Neural progenitor cell (in vitro differentiated cells): ENCODE measurements at places on chromosomes 16 and 17. TPM values are rescaled to one million over a fixed set of nuclear protein-coding genes. Genes with fewer than 3 reads are reported as not detected.

- peak; percentile 88 for DNase-seq
- H3K4me3 ChIP-seq = no peak overlapping the region
- H3K27ac ChIP-seq = no peak overlapping the region
- no peaks in the 10 kb centered on the region for H3K27me3 ChIP-seq
- H3K36me3 ChIP-seq = no peaks in the 10 kb centered on the region
- H3K4me1 ChIP-seq = peaks cover 25% of the 10 kb centered on the region
These were observed 7.6 kb downstream of the TBKBP1 start for GRCh38 chr17:47701608-47702007.

DNA sequence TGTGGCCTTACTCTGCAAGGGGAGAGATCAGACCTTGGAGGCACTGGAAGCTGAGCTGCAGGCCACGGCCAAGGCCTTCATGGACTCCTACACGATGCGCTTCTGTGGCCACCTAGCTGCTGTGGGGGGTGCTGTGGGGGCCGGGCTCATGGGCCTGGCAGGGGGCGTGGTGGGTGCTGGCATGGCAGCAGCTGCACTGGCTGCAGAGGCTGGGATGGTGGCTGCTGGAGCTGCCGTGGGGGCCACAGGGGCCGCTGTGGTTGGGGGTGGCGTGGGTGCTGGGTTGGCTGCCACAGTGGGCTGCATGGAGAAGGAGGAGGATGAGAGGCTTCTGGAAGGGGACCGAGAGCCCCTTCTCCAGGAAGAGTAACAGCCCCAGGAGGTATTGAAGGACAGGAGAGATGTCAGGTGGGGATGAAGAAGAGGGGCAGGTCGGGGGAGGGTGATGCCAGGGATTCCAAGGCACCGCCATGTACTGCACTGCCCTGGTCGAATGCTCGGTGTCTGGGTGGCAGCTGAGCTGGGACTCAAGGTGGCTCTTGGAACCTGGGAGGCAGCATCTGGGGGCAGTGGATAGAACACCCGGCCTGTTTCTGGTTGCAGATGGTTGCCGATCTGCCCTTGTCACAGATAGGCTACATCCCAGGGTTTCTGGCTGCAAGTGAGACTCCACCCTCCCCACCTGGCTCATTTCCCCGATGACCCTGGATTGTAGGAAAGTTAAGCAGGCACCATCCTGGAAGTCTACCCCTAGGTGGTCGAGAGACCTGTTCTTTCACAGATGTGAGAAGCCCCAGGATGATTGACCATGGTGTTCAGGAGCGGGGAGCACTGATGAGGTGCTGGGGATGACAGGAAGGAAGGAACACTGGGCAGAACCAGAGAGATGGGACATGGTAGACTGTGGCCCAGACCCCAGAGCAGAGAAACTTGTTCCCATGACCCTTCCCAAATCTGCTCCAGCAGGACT lies 5.1 kb downstream of the RNF112 start:
- H3K27ac ChIP-seq = no peak overlapping the region
- H3K27me3 ChIP-seq = no peaks in the 10 kb centered on the region
- DNase-seq = no peak
- peaks cover 6% of the 10 kb centered on the region for H3K4me1 ChIP-seq

DNA sequence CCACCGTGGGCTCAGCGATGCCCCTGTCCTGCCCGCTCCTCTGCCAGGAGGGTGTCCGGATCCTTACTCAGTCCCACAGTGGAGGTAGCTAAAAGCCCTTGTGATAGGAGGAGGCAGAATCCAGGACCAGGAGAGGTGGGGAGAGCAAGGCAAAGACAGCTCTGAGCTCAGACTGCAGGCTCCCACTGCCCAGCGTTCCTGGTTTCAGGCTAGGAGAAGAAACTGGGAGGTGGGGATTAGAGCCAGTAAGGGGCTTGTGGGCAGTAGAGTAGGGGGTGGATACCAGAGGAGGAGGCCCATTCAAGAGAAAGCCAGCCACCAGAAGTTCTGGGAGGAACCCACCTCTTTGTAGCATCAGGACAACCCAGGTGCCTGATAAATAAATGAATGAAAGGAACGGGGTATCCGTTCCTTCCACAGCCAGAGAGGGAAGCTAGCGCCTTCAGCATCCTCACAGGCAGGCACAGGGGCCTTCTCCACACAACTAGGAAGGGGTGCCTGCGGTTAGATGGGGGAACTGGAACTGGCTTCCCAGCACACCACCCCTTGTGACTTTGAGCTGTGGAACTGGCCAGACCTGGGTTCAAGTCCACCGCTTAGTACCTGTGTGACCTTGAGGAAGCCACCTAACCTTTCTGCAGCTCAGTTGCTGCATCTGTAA lies 2.3 kb downstream of the IL21R start:
- no peak for DNase-seq
- H3K27ac ChIP-seq = no peak overlapping the region
- H3K4me3 ChIP-seq = no peak overlapping the region

DNA sequence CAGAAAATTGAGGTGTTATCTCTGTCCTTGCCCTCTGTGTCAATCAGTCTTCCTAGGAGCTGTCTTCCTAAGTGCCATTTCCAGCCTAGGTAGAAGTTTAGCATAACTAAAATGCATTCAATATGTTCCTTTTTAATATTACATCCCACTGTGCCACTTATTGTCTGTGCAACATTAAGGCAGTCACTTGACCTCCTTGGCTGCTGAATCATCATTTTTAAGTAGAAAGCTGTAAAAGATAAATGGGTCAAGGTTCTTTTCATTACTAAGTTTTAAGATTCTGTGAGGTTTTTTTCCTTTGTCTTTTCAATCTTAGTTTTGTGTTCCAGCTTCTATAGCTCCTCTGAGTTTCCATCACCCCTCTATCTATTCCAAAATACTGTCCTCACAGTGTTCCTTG lies 371.9 kb upstream of the SOX9 start:
- no peak overlapping the region for H3K4me3 ChIP-seq
- H3K4me1 ChIP-seq = no peaks in the 10 kb centered on the region
- H3K27me3 ChIP-seq = no peaks in the 10 kb centered on the region
- no peak overlapping the region for H3K27ac ChIP-seq
- H3K36me3 ChIP-seq = no peaks in the 10 kb centered on the region
- no peak for DNase-seq

DNA sequence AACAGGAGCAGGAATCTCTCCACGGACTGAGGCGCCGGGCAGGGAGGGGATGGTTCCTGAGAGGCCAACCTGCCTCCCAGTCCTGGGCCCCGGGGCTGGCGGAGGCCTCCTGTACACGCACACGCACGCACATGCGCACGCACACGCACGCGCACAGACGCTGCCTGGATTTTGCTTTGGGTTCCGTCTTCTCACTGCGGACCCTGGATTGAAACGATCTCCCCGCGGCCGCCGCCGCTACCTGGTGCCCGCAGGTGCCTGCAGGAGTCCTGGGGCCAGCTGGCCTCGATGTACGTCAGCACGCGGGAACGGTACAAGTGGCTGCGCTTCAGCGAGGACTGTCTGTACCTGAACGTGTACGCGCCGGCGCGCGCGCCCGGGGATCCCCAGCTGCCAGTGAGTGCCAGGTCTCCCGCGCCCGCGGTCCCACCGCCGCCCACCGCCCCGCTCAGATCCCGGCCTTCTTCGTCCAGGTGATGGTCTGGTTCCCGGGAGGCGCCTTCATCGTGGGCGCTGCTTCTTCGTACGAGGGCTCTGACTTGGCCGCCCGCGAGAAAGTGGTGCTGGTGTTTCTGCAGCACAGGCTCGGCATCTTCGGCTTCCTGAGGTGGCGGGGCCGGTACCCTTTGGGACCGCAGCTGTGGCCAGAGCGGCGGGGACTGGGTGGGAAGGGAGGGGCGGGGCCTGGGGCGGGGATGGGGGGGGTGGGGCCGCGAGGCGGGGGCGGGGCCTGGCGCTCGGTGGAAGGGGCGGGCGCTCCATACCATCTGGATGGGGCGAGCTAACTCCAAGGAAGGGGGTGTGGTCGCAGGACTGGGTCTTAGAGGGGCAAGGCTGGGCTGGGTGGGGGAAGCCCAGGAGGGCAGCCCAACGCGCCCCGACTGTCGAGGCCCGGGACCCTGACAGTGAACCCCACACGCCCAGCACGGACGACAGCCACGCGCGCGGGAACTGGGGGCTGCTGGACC lies 12.3 kb downstream of the CES4A start:
- peak; percentile 80 for DNase-seq
- H3K27ac ChIP-seq = no peak overlapping the region
- peaks cover 3% of the 10 kb centered on the region for H3K4me1 ChIP-seq

DNA sequence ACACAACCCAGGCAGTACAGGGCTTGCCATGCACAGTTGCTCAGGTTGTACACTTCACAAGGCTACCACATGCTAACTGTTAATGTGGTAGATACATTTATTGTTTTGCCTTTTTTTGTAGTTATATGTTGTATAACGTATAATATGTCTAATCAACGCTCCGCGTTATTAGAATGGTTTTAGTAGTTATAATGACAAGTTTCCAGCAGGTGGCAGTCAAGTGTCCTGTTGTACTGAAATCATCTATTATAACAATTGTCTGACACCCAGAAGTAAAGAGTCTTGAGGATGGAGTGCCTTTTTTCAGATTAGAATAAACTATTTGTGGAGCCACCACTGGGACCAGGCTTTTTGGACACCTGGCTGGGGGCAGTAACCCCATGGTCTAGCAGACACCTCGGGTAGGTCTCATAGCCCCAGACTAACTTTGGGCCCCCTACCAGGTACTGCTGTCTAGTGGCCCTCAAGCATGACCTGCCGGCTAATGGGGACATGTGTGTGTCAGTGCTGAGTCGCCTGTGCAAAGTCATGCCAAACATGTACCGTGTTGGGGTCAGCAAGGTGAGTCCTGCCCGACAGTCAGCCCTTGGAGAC lies 32.8 kb downstream of the MYO15A start:
- peak; percentile 70 for DNase-seq
- no peaks in the 10 kb centered on the region for H3K36me3 ChIP-seq
- H3K4me3 ChIP-seq = no peak overlapping the region
- H3K27me3 ChIP-seq = no peaks in the 10 kb centered on the region

DNA sequence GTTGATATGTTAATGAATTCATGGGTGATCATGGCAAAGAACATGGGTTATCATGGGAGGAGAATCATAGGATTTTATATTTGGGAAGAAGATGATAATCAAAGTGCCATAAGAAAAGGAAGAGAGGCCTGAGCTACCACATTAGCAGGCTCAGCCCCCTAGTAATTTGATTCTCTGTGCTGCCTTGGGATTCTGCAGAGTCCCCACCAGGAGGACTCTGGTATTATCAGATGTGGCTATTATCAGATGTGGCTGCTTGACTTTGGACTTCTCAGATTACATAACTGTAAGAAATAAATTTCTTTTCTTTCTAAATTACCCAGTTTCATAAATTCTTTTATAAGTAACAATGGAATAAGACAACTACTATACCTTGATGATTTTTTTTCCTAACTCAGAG lies 137.6 kb downstream of the ITFG1 start:
- H3K27ac ChIP-seq = no peak overlapping the region
- H3K4me3 ChIP-seq = no peak overlapping the region
- H3K36me3 ChIP-seq = no peaks in the 10 kb centered on the region
- no peaks in the 10 kb centered on the region for H3K4me1 ChIP-seq
- DNase-seq = no peak

DNAI2 gene
- total RNA-seq = not detected in 2 replicates

FOXN1 gene
- total RNA-seq = not detected in 2 replicates

EXOC3L1 gene
- total RNA-seq = not detected in 2 replicates

GNG13 gene
- total RNA-seq = not detected in 2 replicates

IGFBP4 gene
- 14.4 and 20.3 TPM in 2 replicates for total RNA-seq
